ENCODE measurements at places on chromosomes 2 and 18.
A peak's percentile ranks its signal among the peaks of the same experiment; 100 is the strongest.

DNA sequence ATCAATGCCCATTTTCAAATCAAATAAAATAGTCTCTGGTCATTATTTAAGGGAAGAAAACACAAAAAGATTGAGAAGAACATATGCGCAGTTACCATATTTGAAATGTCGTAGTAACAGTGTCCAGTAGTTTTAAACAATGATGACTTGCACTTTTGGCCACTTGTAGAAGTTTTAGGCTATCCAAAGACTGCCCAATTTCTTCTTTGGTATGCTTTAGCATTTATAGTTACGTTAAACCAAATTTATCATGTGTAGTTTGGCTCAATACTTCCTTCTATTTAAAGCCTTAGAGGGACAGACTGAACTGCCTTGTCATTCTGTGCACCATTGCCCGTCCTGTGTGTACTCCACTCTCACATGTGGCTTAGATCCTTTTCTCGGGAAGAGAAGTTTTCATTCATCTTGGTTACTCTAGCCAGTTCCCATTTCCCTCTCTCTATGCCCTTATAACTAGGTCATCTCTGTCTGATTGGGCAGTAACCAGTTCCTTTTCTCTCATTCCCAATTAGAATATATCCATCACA lies 84.8 kb upstream of the TTN start:
- DNase-seq: no peak

DNA sequence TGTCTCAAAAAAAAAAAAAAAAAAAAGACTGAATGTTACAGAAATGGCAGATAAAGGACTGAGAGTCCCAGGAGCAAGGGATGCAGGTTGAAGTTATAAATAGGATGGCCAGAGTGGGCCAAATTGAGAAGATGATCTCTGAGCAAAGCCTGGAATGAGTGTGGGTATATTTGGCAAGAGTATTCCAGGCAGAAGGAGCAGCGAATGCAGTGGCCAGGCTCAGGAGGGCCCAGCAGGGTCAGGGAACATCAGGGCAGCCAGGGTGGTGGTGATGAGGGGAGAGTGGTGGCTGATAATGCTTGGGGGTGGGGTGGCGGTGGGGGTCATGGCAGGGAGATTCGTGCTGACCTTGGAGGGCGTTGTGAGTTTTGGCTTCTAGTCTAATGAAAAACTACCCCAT lies 141.3 kb upstream of the AGAP1 start:
- no peak for DNase-seq

DNA sequence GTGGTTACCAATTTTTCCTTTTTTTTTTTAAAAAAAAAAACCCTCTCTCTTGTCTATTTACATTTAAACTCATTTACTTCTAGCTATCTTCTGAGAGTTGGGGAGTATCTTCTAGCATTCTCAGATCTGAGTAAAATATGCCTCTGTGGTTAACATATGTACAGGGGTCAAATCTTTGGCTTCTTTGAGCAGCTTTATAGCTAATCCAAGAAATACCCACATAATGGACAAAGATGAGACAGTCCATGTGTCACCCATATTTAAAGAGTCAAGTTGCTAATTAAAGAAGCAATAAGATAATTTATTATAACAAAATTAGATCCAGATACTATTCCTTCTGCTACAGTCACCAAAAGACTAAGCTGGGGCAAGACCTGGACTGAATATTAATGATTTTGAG lies 139.0 kb upstream of the HNRNPA3 start:
- DNase-seq: no peak

- DNase-seq: no peak
Measured at GRCh38 chr2:183665425-183665824, 541.2 kb downstream of the NUP35 start.

GRCh38 chr2:176188774-176189680 lies 559 bp downstream of the HOXD1 start:
- DNase-seq: no peak

DNA sequence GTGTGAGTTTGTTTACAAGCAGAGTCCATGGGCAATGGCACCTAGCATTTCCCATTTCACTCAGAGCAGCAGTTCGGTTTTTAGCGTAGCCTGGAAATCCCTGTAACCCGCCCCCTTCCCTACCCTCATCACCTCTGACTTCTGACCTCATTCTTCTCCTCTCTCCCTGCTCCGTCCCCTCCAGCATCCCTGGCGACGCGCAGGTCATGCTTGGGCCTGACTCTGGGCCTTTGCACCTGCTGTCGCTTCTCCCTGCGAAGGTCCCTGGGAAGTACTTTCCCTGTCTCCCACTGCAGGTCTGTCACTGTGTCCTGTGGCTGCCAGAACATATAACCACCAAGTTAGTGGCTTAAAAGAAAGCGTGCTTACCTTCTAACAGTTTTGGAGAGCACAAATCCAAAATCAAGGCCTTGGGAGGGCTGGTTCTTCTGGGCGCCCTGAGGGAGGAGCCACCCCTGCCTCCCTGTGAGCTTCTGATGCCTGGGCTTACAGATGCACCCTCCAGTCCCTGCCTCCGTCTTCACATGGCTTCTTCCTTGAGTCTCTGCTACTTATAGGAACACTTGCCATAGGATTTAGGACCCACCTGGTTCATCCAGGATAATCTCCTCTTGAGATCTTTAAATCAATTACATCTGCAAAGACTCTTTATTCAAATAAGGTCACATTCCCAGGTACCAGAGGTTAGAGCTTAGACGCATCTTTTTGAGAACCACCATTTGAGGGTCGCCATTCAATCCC lies 8.1 kb upstream of the RAB17 start:
- DNase-seq: no peak

- no peak for DNase-seq
Measured at GRCh38 chr18:21761471-21762115, 21.0 kb downstream of the MIB1 start.

DNA sequence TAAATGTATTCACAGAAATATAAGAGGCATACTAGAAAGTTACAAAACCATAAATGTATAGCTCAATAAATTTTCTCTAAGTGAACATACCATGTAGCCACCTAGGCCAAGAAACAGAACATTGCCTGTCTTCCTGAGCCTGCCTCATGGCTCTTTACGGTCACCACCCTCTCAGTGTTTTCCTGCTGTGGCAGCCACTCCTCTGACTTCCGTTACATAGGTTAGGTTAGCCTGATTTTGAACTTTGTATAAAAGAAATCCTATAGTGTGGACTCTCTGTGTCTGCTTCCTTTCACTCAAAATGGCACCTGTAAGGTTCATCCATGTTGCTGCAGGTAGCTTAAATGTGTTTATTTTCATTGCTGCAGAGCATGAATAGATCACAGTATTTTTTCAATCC lies 11.6 kb upstream of the ST3GAL5 start:
- no peak for DNase-seq

DNA sequence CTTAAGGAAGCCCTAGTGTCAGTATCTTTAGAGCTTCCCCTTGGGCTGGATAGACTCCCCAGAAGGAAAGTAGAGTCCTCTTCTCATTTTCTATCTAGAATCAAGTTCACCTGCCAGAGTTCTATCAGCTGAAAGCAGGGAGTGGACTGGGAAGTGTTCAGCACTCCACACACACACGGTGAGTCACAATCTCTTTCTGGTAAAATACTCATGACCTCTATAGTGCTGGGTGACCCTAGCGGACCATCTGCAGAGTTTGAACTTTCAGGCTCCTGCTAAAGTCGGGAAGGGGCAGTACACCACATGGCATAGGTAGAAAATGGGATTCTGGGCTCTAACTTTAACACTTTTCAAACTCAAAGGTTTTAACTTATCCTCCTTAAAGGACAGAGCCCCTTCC lies 43.3 kb downstream of the SAP130 start:
- no peak for DNase-seq

DNA sequence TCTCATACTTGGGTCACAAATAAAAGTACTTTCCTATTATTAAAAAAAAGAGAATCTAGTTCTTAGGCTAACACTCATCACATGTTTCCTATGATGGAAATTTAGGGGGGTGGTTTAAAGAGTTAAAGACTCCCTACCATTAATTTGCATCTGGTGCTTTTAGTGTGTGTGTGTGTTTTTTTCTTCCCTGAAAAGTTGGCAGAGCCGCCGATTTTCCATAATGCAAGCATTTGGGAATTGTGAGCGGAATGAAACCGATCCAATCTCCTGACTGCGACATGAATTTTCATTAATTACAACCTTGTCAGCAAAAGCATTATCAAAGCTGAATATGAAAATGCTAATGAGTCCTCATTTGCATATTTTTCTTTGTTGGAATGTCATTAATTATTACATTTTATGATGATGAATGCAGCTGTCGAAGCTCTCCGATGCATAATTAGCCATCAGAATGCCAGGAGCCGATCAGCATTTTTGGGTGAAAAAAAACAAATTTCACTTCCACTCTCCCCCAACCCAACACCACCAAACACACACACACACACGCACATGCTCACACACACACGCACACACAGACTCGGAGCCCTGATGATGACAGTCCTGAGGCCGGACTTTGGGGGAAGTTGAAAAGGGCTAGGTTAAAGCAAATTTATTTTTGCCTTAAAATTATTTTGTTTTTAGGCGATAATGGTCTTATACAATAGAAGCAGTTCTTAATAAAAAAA lies 165.4 kb downstream of the TCF4 start:
- no peak for DNase-seq

GRCh38 chr18:33576999-33577646 lies 896 bp upstream of the ASXL3 start:
- DNase-seq: no peak

- no peak for DNase-seq
Measured at GRCh38 chr2:215899141-215900074, 113.9 kb downstream of the MREG start.

DNA sequence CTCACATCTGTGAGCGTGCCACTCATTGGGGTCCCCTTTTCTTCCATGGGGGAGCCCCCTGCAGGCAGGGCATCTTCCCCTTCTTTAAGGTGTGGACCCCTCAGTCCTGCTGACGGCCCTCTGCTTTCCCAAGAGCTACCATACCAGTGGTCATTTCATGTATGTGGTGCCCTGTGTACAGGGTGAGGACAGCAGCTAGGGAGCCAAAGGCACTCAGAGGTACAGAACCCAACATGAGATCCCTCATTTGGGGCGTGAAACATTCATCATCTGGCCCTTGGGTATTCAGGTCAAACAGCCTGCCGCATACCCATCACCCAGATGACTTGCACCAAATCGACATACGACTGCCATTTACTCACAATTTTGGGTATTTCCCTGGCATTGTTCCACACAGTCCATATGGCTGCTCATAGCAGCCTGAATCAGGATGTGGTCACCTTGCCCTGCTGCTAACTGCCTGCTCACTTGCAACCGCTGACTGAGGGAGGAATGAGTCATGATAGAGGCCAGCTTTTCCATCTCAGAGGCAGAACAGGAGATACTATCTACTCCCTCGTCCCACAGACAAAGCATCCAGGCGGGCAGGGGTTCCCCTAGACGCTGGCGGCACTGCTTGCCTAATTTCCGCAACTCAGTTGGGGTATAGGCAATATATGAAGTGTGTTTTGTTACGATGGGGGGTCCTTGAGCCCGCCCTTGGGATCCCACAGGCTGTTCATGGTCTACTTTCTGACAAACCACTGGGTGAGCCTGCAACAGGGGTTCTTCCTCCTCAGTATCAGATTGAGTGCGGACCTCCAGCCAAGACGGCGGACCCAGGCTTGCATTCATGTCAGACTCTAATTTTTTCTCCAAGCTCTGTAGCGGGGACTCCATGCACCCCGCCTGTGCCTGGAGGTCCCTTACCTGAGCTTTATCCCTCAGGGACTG lies 228.6 kb downstream of the SATB2 start:
- DNase-seq: peak; percentile 22

DNA sequence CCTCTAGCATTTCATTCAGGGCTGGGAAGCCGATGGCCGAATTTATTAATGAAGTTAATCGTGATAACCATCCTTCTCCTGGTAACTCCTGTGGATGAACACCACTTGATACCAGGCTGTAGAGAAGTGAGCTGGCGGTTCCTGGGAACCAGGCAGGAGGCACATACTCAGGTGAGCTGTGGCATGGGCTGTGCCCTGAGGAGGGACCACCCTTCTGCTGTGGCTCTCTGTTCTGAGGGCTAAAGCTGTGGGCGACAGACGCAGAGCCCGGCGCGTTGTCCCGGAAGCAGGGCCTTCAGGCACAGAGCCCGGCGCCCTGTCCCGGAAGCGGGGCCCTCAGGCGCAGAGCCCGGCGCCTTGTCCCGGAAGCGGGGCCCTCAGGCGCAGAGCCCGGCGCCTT lies 462.3 kb upstream of the SALL3 start:
- DNase-seq: no peak

- DNase-seq: no peak
Measured at GRCh38 chr2:96484091-96484490, 21.1 kb downstream of the NEURL3 start.

DNA sequence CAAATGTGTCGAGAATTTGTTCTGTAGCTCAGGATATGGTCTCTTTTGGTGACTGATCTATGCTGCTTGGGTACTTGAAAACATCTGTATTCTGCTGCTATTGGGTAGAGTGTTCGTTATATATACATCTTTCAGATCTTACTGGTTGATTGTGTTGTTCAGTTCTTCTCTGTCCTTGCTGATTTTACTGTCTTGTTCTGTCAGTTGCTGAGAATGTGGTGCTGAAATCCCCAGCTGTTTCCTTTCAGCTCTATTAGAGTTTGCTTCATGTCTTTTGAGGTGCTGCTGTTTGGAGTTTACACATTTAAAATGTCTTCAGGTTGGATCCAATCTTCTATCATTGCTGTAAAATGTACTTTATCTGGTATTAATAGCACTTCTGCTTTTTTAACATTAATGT lies 12.9 kb downstream of the BCL2L11 start:
- DNase-seq: no peak

DNA sequence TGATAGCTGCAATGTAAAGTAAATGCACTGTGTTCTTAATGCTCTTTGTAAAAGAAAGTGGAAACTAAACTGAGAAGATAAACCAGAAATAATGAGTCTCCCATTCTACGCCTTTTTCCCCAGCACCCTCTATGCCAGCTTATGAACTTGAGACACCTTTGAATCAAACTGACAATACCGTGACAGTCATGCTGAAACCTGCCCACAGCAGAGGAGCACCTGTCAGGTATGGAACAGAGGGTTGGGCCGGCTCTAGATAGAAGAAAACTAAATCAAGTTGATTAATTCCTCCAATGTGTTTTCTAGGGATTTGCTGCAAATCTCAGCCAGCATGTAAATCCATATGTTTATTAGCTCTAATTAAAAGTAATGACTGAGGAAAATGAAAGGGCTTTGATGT lies 520.6 kb upstream of the RAB12 start:
- DNase-seq: no peak

Measured in stimulated activated CD8-positive, alpha-beta memory T cell treated with anti-CD3 and anti-CD28 coated beads, Interleukin-15, amount 100 ng/mL, for 48 hours (primary cell).